Activated CD4-positive, alpha-beta T cell treated with anti-CD3 and anti-CD28 coated beads, Interleukin-2, amount 10 ng/mL, durations not matched to agents 24 days and 14 days (primary cell): ENCODE measurements at places on chromosomes 7 and 10. TPM values are rescaled to one million over a fixed set of nuclear protein-coding genes. Genes with fewer than 3 reads are reported as not detected.

SDK1 gene
- 0.14 and 0.16 TPM in 2 replicates for total RNA-seq

AS3MT gene
- 0.57 and 0.79 TPM in 2 replicates for total RNA-seq

ZRANB1 gene
- total RNA-seq: 14.9 and 15.5 TPM in 2 replicates

CALN1 gene
- not detected in 2 replicates for total RNA-seq

CYP3A5 gene
- total RNA-seq: not detected in 2 replicates

TMEM213 gene
- 0.09 TPM in 1 of 2 replicates, not detected in the other for total RNA-seq

CDC123 gene
- total RNA-seq: 184 and 185 TPM in 2 replicates

MINPP1 gene
- 9.4 and 9.6 TPM in 2 replicates for total RNA-seq

MET gene
- 2.2 and 2.3 TPM in 2 replicates for total RNA-seq

OR2A42 gene
- total RNA-seq: not detected in 2 replicates

HABP2 gene
- total RNA-seq: not detected in 2 replicates

NEUROG3 gene
- total RNA-seq: not detected in 2 replicates

DPP6 gene
- not detected in 2 replicates for total RNA-seq

CFAP43 gene
- not detected in 2 replicates for total RNA-seq

MLXIPL gene
- total RNA-seq: not detected in 2 replicates

KNDC1 gene
- total RNA-seq: 0.19 and 0.21 TPM in 2 replicates

NKX2-3 gene
- total RNA-seq: not detected in 2 replicates

MYPN gene
- total RNA-seq: not detected in 2 replicates

PRSS58 gene
- not detected in 2 replicates for total RNA-seq

ANKRD7 gene
- not detected in 2 replicates for total RNA-seq

ABLIM1 gene
- 16.5 and 18.5 TPM in 2 replicates for total RNA-seq

CFTR gene
- not detected in 2 replicates for total RNA-seq
